ENCODE measurements at places on chromosomes 12 and 14.

- DNase-seq, result no peak
Measured at GRCh38 chr14:20551606-20552005, 9.2 kb downstream of the RNASE9 start.

DNA sequence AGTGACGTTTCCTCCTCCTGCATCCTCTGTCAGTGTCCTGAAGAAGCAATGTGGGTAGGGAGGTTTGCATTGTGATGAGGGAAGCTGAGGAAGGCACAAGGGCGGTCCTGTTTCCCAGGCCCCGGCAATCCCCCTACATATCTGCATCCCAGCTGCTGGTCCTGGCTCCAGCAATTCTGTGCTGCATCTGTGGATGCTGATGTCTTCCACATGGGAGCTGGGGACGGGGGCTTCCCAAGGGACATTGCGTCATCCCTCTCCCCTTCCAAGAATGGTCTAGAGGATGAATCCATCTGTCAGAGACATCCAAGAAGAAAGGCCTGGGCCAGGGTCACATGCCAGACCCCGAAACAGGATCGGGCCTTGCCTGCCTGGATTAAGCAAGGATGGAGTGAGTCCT is 52.1 kb downstream of the TSPAN11 start:
- no peak for DNase-seq

DNA sequence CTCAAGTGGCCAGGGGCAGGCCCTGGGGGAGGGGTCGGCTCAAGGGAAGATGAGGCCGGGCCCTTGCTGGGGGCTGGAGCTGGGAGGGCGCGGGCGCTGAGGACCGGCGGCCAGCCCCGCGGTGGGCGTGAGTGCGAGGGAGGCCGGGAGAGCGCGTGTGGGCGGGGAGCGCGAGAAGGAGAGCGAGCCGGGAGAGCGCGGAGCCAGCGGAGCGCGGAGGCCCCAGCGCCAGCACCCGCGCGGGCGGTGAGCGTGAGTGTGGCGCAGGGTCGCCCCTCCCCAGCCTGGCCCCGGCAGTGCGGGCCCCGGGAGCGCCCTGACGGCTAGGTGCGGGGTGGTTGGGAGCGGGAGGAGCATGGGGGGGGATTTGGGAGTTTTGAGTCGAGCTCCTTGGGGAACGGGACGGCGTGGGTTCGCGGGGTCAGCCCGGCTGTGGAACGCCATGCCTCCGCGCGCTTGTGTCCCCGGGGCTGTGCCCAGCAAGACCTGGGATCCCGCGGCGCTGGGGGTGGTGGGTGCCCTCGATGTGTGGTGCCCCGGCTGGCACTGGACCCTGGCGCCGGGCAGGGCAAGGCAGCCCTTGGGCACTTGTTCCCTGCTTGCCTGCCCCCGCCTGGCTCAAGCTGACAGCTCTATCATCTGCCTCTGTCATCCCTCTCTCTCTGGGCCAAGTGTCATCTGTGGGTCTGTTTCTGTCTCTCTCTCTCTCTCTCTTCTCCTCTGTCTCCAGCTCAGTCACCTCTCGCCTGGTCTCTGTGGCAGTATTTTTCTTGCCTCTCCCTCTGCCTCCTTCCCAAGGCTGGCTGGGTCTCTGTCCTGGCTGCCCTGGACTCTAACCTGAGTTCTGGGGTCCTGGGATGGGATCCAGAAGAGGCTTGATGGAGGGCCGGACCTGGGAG is at the start of gene LBHD2:
Gene LBHD2, plus strand, starts transcription at position 190 of the 899 bp plus-strand sequence. CDS start 1,803 bp downstream, outside the sequence.
- DNase-seq, result peak; percentile 85

- DNase-seq, result no peak
Measured at GRCh38 chr12:97927977-97928376, 465.4 kb downstream of the RMST start.

- no peak for DNase-seq
Measured at GRCh38 chr12:128942960-128943477, 89.7 kb downstream of the GLT1D1 start.

GRCh38 chr12:24561882-24562770 is 386.8 kb downstream of the BCAT1 start:
- peak; percentile 91 for DNase-seq

- DNase-seq, result no peak
Measured at GRCh38 chr12:95674631-95675030, 115.9 kb downstream of the NTN4 start.

- no peak for DNase-seq
Measured at GRCh38 chr12:27260746-27261145, 16.7 kb downstream of the STK38L start.

GRCh38 chr14:33297565-33297964 is 358.9 kb downstream of the NPAS3 start:
- no peak for DNase-seq

GRCh38 chr14:91390165-91390778 is 27.3 kb downstream of the CCDC88C start:
- no peak for DNase-seq

DNA sequence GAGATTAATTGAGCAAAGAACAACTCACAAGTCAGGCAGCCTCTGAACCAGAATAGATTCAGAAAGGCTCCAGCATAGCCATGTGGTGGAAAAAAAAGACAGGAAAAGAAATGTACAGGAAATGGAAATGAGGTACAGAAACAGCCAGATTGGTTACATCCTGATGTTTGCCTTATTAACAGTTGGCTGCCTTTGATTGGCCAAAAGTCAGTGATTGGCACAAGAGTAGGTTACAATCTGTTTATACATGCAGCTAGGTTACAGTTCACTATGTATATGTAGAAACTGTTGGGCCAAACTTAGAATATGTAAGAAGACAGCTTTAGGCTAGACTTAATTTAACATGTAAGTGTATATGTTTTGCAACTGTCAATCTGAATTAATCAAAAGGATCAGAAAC is 118.9 kb downstream of the UNC79 start:
- no peak for DNase-seq

DNA sequence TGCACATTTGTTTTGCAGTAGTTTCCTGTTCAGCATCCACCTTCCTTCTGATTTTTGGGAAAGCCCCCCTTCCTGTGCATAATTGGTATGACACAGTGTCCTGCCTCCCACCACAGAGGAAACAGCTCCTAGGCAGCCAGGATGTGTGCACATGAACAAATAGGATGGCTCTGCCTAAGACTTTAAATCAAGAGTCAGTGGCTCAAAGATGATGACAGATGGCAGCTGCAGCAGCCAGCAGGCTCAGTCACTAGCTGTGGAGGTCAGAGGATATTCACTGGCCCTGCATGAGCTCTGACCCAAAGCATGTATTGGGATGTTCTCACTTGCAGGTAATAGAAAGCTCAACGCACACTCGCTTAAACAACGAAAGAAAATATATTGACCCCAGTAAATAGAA is 90.3 kb downstream of the KCNK10 start:
- DNase-seq, result no peak

DNA sequence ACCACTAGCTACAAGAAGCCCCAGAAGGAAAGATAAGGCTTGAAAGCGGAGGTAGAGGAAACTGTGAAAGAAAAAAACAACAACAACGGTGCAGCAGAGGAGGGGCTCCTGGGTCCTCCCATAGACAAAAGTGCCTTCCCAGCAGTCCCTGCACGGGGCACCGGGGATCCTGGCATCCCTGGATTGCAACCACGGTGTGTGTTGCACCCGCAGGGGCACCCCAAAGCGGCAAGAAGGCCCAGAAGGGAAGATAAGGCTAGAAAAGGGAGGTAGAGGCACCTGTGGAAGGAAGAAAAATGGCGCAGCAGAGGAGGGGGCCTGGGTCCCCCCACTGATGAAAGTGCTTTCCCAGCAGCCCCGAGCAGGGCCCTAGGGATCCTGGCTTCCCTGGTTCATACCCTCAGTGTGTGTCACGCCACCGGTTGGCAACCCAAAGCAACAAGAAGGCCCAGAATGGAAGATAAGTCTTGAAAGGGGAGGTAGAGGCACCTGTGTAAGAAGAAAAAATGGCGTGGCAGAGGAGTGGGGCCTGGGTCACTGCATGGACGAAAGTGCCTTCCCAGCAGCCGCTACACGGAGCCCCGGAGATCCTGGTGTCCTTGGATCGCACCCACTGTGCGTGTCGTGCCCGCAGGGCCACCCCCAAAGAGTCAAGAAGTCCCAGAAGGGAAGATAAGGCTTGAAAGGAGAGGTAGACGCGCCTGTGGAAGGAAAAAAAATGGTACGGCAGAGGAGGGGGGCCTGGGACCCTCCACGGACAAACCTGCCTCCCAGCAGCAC is 281.0 kb downstream of the ALG10 start:
- peak; percentile 36 for DNase-seq

DNA sequence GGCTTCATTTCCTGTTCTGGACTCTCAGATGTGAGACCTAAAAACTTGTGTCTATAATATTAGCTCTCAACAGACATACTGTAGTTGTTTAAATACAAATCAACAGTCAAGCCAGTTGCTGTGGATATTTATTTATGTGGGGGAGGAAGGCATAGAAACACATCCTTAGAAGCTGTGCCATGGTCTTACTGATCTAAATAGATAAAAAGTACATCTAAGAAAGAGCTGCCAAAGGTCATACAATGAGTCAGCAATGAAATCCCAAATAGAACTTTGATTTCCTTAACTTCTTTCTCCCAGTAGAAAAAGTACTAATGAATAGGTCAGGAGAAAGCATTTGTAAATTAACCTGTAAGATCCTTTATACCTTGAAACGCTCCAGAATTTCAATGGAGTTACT is 185.1 kb downstream of the AKAP6 start:
- no peak for DNase-seq

DNA sequence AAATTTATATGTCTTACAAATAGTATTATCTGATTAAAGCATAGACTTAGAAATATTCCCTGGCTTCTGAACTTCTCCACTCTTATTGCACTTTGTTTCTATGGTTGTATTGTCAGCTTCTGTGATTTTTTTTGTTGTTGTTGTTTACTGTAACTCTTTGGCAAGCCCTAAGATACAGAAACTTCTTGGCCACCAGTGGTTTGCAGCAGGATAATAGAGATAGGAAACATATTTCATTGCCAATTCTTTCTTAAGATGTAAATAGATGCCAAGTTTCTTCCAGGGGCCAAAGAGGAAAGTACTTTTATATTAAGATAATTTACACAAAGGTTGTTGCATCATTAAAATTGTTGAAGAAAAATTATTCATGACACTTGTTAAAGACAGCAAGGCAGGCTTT is 123.8 kb downstream of the PTPRB start:
- no peak for DNase-seq

GRCh38 chr12:52846356-52846970 is 2.3 kb downstream of the KRT78 start:
- no peak for DNase-seq

DNA sequence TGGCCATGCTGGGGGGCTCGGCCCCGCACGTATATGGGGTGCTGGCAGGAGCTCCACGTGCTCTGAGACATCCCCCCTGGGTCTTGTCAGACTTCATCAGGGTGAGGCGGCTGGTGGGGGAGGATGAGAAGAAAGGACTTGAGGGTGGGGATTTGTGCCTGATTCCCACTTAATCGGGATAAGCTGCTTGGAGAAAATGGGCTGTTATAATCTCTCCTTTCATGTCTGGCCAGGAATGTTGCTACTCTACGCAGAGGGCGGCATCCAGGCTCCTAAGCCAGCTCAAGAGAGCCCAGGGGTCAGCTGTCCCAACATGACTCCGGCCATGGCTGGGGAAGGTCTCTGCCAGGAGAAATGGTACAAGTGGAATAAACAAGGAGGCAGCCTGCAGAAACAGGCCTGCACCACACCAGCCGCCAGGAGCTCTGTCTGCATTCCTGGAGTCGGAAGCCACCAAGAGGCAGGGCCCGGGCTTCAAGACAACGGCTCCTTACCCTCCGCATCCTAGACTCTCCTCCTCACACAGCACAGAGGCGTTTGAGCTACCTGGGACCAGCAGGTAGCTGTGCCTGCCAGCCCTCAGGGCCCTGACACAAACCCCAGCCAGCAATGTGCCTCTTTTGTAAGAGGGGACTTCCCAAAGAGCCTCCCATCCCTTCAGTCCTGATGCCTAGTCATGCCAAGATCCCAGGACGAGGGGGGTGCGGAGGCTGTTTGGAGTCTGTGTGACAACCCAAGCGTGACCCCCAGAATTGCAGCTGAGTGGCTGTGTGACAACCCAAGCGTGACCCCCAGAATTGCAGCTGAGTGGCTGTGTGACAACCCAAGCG is 195.8 kb upstream of the DIO3 start:
- no peak for DNase-seq

All from upper lobe of left lung (tissue), 6 donors.